ENCODE measurements at places on chromosomes 6 and 20.
A peak's percentile ranks its signal among the peaks of the same experiment; 100 is the strongest.

DNA sequence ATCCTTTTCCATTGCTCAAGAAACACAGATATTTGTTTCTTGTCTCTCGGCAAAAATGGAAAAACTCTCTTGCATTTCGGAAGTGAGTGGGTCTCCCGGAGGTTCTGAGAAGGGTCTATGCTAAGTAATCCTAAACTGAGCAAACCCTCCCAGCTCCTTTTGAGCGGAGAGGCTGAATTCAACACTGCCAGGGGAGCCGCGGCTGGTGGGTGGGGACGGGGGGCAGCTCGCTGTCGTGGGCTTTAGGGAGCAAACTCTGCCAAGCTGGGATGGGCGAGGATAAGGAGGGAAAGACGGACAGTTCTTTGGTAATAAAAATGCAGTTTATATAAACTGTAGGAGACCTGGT is 211.4 kb downstream of the FOXC1 start:
- DNase-seq: no peak

GRCh38 chr6:160510976-160511617 is 153.0 kb downstream of the LPA start:
- DNase-seq: no peak

GRCh38 chr20:24649787-24650490 is 180.5 kb downstream of the SYNDIG1 start:
- DNase-seq: no peak

- DNase-seq: no peak
These were observed 29.8 kb downstream of the TGM2 start for GRCh38 chr20:38135271-38135650.

GRCh38 chr6:81237226-81237625 is 515.3 kb downstream of the TENT5A start:
- DNase-seq: peak; percentile 18

DNA sequence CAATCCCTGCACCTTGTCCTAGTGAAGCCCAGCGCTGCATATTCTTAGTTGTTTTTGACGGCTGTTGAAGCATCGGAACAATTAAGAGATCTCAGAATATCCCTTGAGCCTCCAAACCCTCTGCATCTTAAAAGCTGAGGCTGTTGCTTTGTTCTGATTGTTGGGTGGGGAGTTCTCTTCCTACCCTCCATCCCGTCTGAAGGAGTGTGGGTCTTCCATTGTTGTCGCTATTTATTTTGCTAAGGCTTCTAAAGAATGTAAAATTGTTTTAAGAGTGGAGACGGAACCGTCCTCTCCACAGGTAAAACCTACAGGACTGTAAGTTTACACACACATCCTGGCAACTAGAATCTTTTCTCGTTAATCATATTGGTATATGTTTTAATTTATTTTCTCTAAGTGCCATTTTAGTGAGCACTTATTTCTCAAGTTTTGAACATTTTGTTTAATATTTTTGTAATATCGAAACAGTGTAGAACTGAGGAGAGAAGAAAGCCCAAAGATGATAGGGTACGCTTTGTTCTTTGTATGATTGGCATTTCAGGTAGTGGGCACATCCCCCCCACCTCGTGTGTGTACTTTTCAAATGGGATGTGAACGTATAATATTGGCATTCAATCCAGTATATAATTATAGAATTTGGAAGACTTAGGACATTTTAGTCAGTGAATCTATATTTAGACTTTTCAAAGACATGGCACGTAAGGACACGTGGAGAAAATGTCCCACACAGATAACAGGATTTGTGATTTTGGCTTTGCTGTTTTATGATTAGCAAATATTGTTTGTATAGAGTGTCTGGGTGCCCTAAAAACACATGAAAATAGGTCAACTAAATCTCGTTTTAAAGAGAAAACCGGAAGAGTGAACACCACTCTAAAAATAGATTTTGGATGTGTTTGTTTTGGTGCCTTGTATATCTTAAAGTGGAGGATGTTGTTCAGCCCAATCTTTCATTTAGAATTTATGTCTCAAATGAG is 1.3 kb downstream of the RNF146 start:
- DNase-seq: peak; percentile 27

DNA sequence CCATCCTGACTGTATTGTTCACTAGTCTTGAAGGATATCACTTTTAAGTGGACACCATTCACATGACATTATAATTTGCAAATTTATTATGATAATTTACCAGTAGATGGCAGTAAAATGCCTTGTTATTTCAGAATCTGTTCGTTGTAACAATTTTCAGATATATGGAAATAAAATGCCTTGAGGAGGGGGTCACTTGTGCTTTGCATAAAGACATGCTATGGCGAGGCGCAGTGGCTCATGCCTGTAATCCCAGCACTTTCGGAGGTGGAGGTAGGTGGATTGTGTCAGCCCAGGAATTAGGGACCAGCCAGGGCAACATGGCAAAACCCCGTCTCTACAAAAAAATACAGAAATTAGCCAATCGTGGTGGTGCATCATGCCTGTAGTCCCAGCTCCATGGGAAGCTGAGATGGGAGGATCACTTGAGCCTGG is 9.0 kb upstream of the NCOA6 start:
- peak; percentile 54 for DNase-seq

DNA sequence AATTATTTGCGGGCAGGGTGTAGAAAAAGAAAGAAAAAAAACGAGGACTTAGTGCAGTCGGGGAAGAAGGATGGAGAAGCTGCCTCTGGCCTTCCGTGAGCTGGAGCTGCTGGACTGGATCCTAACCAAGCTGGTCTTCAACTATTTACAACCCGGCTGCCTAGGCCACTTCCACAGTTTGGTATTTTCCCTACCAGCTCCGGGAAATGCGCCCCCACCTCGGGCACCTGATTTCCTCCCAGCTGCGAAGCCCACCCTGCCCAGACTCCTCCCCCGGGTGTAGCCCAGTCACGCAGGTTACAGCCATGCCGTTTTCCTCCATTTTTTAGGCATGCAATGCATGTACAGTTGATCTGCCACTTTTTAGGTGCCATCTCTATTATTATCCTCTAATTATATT is 21.2 kb downstream of the THEMIS start:
- no peak for DNase-seq

GRCh38 chr6:4606821-4607704 is 169.1 kb upstream of the CDYL start:
- peak; percentile 75 for DNase-seq

DNA sequence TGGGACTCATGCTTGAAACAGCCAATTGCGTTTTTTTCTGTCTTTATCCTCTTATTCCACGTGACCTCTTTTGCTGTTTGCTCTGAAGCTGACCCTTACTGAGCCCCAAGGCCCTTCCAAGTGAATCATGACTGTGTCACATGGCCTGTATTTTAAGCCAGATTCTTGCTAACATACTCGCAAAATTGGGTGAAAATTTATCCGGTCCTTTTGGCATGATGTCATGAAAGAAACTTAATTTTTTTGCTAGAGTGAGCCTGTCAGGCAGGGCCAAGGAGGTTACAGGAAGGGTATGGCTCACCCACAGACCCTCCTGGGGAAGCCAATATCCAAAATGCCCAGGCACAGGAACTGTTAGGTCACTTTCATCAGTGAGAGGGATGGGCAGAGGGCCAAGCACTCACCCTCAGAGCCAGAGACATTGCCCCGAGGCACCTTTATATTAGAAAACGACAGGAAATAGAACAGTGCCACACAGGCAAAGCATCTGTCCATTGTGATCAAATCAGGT is 296.7 kb downstream of the CDH26 start:
- no peak for DNase-seq

DNA sequence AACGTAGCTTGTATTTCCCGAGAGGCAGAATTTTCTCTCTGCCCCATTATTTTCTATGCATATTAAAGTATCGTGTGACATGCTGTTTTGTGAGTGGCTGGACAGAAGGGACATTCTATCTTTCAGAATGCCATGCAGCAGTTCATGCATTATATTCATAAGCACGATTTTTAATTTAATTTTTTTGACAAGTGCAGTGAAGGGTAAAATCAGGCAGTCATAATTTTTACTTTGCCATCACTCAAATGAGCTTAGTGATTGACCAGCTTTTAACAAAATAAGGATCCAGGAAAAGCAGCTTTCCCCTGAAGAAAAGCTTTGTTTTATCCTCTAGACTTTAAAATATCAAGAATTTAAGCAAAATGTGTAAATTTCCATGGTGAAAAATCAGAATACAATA is 673.3 kb downstream of the KIF16B start:
- no peak for DNase-seq

DNA sequence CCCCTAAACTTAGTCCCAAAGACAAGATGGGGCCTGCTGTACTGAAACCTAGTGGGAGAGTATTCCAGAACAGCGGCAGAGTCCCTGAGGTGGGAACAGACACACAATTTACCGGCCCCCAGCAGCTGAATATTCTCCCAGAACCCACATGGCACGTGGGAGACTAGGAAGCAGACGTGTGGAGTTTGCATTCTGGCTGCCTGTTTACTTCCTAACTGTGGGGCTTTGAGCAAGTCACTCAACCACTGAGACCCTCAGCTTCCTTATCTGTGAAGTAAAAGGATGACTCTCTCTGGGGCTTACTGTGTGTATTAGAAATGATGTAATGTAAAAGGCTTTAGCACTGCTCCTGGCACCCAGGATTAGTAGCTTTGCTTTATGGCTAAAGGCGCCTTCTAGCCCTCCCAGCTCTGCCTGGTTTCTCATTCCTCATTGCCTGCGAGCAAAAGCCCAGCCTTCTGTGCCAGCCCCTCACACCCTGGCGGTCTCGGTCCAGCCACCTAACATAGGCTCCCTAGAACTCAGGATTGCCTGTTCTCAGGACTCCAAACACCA is 353.1 kb downstream of the CDC5L start:
- no peak for DNase-seq

- DNase-seq: no peak
These were observed 16.2 kb downstream of the ARFGEF2 start for GRCh38 chr20:48937674-48938073.

DNA sequence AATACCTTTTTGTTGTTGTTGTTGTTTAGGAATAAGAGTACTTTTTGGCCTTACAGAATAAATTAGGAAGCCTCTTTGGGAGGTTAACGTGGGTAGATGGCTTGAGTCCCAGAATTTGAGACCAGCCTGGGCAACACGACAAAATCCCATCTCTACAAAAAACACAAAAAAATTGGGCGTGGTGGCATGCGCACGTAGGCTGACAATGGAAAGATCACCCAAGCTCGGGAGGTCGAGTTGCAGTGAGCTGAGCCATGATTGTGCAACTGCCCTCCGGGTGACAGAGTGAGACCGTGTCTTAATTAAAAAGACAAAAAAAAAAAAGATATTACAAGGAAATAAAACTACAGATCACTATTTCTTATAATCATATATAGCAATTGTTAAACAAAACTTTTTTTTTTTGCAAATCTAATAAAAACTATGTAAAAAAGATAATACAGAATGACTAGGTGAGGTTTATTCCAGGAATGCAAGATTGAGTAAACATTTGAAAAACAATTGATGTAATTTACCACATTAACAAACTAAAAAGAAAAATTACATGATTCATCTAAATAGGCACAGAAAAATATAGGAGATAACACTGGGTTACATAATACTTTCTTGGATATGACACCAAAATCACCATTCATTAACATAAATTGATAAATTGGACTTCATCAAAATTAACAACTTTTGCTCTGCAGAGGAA is 43.6 kb upstream of the ASCC3 start:
- DNase-seq: peak; percentile 10

- DNase-seq: no peak
These were observed 11.4 kb downstream of the ULBP3 start for GRCh38 chr6:150057501-150057951.

DNA sequence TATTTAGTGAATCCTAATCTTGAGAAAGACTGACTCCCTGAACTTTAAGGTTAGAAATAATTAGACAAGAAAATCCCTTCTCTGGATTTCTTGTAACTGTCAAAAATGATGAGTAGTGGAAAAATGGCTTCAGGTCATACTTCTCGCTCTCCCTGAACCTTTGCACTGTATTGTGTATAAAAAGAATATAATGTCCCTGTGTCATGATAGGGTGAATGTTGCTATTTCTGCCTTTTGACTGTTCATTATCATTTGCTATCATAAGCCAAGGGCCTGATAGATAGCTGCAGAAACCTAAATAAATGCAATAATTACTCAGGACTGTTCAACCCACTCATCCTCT is 39.3 kb downstream of the ALDH8A1 start:
- DNase-seq: no peak

- peak; percentile 99 for DNase-seq
These were observed 35.4 kb upstream of the PIM1 start for GRCh38 chr6:37134396-37135191.

DNA sequence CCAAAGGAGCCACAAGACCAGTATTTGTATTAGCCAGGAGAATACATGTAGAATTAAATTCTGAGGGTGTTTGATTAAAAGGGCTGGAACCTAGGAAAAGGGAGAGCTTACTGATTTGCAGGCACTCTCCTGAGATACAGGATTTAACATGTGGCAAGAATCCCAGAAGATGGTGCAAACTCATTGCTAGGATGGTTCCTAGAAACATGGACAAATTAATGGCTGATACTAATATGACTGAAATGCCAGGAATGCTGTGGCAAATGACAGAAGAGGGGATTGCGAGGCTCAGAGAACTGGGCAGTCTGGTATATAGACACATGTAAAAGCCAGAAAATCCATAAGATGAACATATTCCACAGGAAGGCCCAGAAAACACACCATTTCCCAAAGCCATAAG is 118.1 kb downstream of the RWDD2A start:
- DNase-seq: no peak

DNA sequence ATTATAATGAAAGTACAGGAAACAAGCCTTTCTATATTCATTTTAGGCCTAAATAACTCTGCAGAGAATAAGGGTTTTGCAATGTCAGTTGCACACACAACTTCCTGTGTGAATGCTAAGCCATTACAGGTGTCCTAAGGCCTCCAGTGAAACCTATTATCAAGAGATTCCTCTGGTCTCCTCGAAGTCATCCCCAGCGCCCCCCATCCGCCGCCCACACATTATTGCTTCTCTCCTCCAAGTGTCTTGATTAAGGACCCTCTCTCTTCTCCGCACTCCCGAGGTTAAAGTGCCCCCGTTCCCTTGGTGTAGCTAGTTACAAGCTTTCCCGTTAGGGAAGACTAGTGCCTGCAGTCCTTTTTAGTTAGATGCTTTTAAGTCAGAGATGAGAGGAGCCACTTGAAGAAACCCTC is 1.3 kb downstream of the HIVEP2 start:
- DNase-seq: peak; percentile 48

All from bronchial epithelial cell (primary cell).